ENCODE measurements at places on chromosomes 4 and X. TPM values are rescaled to one million over a fixed set of nuclear protein-coding genes. Genes with fewer than 3 reads are reported as not detected.

DNA sequence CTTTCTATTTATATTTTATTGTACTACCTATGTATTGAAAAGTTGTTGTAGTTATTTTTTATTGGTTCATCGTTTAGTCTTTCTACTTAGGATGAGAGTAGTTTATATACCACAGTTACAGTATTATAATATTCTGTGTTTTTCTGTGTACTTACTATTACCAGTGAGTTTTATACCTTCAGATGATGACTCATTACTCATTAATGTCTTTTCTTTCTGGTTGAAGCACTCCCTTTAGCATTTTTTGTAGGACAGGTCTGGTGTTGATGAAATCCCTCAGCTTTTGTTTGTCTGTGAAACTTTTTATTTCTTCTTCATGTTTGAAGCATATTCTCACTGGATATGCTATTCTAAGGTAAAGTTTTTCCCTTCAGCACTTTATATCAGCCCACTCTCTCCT lies 7.7 kb downstream of the LUZP4 start:
- no peak for DNase-seq

GRCh38 chr4:159483110-159483781 lies 380.4 kb downstream of the RAPGEF2 start:
- DNase-seq = no peak

The USP38 gene
- total RNA-seq = 31.2 TPM

The TRIM60 gene
- not detected for total RNA-seq

The FMR1NB gene
- total RNA-seq = not detected

Data from activated T-cell treated with anti-CD3 and anti-CD28 coated beads, Interleukin-2, amount 50 U/mL, for 72 hours (primary cell).